ENCODE measurements at places on chromosomes 7 and 10.

DNA sequence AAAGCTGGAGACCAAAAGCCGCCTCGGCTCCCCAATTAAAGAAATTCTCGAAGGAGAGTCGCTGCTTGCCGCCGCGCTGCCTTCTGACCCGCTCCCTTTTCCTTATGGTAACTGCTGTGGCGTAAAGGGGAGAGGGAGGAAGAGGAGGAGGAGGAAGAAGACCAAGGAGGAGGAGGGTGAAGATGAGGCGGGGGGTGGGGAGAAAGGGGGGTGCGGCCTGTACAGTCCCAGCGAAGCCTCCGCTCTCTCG lies 388 bp downstream of the CNOT4 start:
- DNase-seq, result no peak

DNA sequence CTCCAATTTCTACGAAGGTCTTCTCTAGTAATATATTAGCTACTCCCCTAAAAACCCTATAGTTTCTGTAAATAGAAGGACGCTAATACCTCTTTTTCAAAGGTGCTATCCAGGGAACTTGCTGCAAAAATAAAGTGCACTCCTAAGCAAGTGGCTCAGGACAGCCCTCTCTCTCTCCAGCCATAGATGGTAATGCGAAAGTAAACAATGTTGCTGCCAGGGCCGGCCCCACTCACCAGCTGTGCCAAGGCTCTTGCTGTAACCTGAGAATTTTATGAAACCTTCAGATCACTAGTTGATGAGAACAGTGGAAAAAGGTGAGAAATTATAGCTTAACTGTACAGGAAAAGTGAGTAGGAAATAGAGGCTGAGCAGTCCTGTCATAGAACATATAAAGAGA lies 10.9 kb upstream of the TAS2R39 start:
- no peak for DNase-seq

DNA sequence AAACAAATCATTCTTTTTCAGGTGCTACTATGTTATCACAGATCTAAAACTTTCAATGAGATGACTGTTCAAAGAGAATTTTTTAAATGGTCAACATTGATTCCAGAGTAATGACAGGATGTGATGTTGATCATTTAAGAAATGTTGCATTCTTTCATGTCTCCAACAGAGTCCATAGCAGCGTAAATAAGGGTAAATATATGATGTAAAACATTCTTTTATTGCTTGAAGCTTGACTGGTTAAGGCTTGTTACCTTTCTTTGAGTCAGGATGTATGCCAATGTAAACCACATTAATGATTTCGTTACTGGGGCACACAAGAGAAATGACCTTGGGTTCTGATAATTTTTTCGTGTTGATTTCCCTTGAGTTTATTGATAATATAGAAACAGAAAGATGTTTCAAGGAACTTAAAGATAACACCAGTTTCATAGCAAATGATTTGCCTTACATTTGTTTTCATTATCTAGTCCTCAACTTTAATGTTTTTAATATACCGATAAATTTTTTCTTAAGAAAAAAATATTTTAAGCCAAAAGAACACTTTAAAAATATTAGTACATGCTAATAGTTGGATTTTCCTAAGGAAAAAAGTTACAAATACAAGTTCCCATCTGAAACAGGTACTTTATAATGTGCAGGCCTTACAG lies 3.5 kb downstream of the STK17A start:
- DNase-seq, result no peak

DNA sequence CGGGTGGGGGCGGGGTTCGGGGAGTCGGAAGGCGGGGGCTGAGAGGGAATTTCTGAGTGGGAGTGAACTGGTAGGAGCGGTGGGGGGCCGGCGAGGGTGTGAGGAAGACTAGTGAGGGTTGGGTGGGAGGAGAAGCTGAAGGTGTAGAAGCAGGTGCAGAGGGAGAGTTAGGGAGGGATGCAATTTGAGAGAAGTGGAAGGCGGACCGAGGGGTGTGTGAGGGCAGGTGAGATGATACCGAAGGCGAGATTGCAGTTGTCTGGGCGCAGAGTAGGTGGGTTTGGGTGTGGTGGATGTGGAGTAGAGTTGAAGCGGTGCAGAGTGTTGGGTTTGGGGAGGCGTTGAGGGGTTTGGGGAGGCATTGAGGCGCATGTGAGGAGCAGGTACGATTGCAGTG lies 643 bp downstream of the KAT6B start:
- DNase-seq, result no peak

- DNase-seq, result no peak
Measured at GRCh38 chr10:112533916-112534315, 86.9 kb downstream of the VTI1A start.

DNA sequence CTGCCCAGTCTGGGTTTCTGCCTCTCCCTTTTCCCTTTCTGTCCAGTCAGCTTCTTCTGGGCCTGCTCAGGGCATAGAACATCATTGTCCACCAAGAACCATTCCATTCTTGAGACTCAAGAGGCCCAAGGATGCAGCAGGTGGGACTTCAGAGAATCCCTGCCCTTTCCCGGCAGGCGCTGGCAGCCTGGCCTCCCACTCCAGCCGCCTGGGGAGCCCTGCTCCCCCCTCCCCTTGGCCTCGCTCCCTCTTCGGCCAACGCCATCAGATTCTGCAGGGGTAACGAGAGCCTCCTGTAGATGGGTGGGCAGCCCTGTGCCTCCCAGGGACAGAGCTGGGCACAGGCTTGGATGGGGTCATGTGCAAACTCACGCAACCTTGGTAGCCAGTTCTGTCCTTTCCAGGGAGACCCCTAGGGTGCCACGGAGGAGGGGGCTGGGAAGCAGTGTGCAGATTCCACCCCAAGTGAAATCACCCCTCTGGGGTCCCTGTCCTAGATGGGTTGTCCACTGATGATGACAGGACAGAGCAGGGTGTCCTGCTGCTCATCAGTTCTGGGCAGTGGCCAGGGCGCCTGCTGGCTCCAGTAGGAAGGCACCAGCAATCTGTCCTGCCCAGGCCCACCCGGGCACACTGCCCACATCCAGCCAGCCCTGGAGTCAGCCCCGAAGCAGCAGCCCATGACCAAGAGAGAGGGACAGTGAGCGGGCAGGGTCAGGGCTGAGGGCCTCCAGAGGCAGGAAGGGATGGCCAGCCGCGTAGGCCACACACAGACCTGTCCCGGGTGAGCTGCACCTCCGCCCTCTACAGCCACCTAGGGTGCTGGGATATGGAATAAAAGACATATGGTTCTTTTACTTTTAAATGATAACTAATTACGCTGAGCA lies 47.7 kb downstream of the RASGEF1A start:
- DNase-seq, result no peak

DNA sequence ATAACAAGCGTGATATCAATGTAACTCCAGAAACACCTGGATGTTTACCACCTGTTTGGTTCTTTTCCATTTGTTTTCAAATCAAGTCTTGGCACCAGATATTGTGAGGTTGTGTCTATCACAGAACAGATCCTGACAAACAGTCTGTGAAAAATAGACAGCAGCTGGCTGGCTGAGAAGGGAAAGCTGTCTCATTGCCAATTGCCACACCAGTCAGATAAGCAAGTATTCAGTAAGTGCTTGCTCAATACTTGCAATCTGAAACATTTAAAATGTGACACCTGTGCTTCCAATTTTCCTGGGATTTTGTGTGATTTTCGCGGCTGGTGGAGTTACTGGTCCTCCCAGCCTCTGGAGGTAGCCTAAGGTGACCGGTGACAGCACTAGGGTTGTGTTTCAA lies 147.9 kb upstream of the MYO3A start:
- no peak for DNase-seq

- no peak for DNase-seq
Measured at GRCh38 chr7:875051-875450, 1.3 kb upstream of the GET4 start.

DNA sequence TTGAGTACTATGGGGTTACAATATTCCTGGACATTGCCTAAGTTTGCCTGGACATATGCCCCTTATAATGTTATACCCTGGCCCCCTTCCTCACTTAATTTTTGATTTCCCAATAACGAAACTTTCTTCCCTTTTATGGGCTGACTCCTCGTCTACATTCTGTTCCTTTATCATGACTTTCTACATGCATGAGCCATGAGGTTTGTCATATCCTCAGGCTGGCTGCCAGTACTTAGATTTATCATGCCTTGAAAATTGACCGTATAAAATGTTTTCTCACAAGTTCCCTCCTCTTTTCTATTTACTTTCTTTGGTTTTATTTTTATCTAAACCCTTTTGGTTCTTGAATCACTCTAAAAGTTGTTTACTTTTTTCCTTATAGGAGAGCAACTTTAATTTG lies 4.7 kb downstream of the DNAH11 start:
- no peak for DNase-seq

DNA sequence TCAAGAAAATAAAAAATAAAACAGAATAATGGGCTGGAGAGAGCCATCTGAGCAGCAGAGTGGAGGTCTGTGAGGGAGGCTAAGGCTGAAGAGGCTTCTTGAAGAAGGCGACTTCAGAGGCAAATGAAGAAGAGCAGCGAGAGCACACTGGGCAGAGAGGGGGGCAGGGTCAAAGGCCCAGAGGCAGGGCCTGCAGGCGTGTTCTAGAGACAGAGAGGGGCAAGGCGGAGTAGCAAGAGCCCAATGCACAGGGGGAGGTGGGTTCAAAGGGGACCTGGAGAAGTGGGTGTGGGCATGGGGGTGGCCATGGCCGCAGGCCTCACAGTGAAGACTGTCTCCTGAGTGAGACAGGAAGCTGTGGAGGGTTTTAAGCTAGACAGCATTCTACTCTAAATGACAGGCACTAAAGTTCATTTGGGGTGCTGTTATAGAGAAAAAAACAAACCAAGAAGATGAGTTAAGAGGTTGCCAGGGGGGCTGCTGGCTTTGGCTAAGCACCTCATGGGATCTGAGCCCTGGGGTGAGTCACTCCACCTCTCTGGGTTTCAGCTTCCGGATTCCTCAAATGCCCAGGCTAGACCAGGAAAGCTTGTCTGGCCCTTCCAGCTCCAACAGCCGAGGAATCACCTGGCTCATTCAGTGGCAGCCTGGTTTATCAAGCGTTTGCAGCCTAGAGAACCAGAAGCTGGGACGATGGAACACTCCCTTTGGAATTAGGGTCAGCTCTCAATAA lies 81.7 kb downstream of the DLG5 start:
- no peak for DNase-seq

All from frontal cortex (tissue), 4 donors.